ENCODE measurements at places on chromosomes 11 and 22.

GRCh38 chr11:62682518-62682917 lies 3.6 kb upstream of the UBXN1 start:
- no peak for DNase-seq

GRCh38 chr11:78694152-78694551 lies 119.5 kb upstream of the NARS2 start:
- no peak for DNase-seq

GRCh38 chr11:17073370-17074027 lies 4.0 kb downstream of the RPS13 start:
- no peak for DNase-seq

DNA sequence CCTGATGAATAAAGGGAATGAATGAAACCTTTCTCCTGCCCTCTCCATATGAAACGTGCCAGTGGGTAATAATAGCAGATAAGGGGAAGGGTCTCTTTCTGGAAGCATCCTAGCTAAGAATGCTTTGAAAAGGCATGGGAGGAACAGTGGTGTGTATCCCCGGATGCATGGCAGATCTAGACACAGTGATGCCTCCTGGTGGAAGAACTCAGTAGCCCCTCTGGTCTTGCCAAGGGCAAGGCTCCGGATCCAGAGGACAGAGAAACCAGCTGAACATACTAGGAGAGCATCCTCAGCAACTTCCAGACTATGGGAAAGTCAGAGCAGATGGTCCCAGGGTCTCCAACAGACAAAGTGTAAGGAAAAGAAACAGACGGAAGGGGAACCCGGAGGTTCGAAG lies 6.4 kb downstream of the BAIAP2L2 start:
- DNase-seq: no peak

- DNase-seq: peak; percentile 84
Measured at GRCh38 chr22:44325718-44326490, 13.2 kb upstream of the SHISAL1 start.

GRCh38 chr11:11349870-11350337 lies 3.1 kb downstream of the CSNK2A3 start:
- peak; percentile 20 for DNase-seq

GRCh38 chr11:15146271-15147003 lies 31.7 kb downstream of the INSC start:
- DNase-seq: peak; percentile 52

DNA sequence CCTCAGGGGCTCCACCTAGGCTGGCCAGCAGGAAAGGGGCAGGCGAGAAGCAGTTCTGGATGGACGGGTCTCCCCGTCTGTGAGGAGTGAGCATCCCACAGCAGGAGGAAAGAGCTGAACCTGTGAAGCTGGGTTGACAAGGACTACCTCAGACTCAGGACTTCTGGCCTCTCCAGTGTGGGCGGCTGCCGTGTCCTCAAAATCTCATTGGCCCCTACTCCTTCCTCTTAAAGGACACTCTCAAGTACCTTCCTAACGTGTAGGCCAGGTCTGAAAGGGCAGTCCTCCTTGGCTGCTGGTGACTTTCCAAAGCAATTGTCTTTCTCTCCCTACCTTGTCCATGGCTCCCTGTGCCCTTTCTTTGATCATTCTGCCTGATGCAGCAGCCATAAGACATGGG lies 107.0 kb upstream of the AKIP1 start:
- DNase-seq: no peak

- no peak for DNase-seq
Measured at GRCh38 chr11:80542704-80543103, 1101.9 kb upstream of the TENM4 start.

DNA sequence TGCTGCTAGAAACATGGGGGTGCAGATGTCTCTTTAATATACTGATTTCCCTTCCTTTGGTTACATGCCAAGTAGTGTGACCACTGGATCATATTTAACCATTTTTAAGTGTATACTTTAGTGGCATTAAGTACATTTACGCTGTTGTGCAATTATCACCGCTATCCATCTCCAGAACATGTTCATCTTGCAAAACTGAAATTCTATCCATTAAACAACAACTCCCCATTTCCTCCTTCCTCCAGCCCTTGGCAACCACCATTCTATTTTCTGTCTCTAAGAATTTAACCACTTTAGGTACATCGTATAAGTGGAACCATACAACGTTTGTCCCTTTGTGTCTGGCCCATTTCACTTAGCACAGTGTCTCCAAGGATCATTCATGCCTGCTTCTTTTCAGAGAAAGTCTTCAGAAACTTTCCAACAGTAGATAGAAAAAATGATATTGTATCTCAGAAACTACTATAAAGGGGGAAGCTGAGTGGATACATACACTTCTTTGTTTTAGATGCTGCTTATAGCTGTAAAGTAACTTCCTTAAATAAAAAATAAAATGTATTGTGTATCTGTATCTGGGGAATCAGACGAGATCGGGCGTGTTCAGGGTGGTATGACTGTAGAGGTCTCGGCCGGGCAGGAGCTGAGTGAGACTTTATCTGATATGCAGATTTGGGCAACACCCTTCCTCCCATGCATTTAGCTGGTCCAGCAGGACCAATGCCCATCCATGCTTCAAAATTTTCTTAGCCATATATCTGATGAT lies 44.6 kb upstream of the ZBED5 start:
- DNase-seq: no peak

DNA sequence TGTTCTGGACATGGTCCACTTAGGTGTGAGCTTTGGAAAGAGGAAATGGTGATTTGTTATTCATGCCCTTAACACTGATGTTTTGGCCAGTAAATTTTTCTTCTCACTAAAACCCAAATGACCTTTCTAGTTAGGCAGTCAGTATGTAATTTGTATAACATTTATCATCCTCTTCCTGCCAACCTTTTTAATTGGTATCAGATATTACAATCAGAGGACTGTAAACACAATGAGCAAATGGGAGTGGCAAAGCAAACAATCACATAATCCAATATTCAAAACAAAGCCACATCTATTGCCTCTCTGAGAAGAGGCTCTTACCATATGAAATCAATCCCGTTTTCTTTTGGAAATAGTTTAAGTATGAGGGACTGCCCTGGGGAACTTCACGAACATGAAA lies 49.1 kb downstream of the BBOX1 start:
- no peak for DNase-seq

- DNase-seq: peak; percentile 1
Measured at GRCh38 chr11:15468466-15468865, 353.7 kb downstream of the INSC start.

DNA sequence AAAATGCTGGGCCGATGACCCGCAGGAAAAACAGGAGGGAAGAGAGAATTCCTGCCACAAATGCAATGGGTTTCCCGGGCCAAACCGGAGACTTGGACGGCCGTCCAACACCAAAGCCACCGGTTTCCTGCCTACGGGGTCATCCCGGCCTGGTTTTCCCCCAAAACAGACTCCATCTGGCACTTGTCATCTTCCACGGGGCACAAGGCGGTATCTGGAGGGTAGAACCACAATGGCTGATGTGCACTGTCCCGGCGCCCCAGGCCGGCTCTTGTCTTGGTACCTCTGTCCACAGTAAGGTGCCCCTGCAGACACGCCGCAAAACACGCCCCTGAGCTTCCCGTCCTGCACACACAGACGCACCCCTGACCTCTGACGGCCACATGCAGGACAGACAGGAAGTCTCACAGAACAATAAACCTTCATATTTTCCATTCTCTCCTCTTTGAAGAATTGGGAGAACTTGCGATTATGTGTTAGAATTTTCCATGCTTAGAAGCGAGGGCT lies 20.1 kb downstream of the CELSR1 start:
- no peak for DNase-seq

- no peak for DNase-seq
Measured at GRCh38 chr11:7604331-7604955, 68.9 kb downstream of the CYB5R2 start.

DNA sequence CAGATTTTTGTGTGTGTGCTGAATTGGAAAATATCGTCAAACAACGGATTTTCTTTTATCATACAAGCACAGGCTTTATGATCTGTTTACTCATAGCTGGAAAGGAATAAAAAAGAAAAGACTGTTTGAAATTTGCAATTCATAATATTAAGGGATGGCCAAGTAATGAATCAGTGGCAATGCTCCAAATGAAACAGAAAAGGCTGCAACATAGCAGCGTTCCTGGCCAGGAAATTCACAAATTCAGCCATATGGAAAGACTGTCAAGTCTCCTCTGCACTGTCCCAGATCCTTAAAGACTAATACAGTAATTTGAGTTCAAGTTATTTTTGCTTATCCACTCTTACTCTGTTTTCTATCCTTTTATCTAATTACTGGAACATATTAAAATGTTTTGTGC lies 98.2 kb downstream of the MSANTD4 start:
- DNase-seq: peak; percentile 54

- DNase-seq: peak; percentile 25
Measured at GRCh38 chr11:116193321-116194131, 579.3 kb downstream of the BUD13 start.

DNA sequence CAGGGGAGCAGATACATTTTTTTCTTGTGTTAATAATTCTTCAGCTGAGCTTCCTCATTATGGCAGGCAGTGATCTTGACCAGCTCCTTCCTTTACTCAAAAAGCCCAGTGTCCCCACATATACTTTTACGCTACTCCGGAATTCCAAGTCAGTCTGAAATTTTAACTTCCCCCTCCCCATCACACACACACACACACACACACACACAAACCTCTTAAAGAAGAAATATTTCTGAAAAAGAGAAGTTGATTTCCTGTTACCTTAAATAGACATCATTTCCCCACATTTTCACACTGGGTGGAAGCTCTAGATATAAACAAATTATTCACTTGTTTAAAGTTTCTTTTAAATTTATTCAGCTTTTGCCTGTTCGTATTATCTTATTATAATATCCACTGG lies 113.9 kb downstream of the DBX1 start:
- DNase-seq: no peak

DNA sequence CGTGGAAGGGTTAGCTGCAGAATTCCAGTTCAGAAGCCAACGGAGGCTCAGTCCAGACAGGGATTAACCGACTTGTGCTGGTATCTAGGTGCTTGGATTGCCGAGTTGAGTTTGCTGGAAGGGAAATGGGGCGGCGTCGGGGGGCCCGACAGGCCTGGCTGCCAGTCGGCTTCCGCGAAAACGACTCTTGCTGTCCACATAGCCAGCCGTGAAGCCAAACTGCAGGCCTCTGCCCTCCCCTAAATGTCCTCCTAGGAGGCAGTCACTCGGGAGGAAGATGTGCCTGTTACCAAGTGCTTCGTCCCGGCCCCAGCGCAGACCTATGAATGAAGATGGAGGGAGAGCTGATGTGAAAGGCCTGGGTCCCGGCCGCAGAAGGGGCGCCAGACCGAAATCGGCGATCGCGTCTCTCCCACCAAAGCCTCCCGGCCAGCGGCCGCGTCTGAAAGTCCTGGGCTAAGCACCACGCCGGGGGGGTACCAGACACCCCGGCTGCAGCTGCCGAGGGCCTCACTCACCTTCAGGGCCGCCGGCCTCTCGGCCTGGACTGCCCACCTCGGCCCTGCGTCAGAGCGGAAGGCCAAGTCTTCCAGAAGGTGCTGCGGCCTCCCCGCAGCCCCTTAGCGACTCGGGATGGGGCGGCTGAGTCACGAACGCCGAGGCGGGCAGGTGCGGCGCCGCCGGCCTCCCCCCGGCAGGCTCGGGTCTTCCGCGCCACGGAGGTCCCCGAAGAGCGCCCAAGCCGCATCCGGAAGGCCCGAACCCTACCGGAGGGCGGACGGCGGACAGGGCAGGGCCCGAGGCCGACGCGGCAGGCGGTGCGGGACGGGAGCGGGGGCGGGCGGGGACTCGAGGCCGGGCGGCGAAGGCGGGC lies 7.5 kb downstream of the DPAGT1 start:
- peak; percentile 62 for DNase-seq

DNA sequence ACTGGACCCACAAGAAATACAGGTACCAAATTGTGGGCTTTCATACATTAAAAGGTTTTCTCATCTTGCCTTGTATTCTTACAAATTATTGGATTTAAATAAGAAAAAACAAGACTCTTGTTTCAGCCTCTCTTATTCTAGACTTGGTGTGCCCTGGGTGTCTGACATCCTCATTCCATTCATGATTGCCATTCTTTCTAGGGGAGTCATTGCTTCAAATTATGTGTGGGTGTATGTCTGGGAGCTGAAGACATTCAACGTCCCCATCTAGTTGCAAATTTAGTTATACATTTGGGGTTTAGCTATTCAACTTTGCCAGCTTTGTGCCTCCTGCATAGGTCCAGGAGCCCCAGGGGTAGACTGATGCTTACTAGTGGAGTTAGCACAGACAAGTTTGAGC lies 18.1 kb downstream of the MAML2 start:
- peak; percentile 74 for DNase-seq

DNA sequence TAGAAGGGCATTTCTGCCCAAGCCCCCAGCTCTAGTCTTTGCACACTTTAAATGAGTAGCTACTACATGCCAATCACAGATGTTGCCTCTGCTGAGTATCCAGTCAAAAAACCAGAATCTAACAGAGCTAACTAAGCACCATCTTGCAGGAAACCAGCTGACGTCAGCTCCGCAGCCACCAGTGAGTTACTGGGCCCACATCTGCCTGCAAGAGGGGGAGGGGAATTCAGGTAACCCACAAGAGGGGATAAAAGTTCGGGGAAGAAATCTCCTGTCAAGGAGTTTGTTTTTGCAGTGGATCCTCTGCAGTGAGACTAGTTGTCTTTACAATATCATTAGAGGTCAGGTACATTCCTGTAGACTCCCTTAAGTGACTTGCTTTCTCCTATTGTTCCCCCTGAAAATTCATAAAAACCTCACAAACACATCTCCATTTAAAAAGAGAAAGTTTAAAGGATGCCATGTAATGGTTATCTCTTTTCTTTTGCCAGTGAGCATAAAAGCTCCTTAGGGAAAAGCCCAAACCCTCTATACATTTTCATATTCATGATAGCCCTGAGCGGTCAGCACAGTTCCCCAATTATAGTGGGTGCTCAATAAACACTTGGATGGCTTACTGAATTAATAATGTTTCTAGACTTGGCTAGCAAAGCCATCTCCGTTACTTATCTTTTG lies 9.3 kb downstream of the CD44 start:
- DNase-seq: no peak

- no peak for DNase-seq
Measured at GRCh38 chr11:41826085-41826484, 366.6 kb upstream of the LRRC4C start.

GRCh38 chr11:10072841-10073240 lies 221.2 kb downstream of the SBF2 start:
- DNase-seq: no peak

GRCh38 chr22:29385151-29385704 lies 3.1 kb downstream of the AP1B1 start:
- DNase-seq: no peak

DNA sequence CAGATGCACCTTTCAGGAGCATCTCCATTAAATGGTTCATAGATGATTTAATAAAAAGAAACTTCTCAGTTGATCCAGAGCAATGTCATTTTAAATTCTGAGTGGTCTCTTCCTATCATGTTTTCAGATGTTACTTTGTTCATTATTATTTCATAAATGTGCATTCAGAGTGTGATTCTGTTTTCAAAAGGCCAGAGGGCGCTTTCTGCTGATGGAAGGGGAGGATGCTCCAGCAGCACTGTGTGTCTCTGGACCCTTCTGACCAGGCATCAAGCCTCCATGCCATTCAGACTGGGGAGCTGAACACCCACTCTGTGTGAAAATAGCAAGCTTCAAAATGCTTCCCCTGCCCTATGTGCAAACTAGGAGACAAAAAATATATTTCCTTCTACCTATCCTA lies 23.9 kb upstream of the CRTAM start:
- no peak for DNase-seq

- DNase-seq: peak; percentile 58
Measured at GRCh38 chr22:36027579-36027934, 1.1 kb downstream of the RBFOX2 start.
